Kasumi-1 (cell line): ENCODE measurements at places on chromosomes 11 and 22.

GRCh38 chr11:67300756-67301312, 2.5 kb upstream of the SSH3 start:
- no peak for DNase-seq

DNA sequence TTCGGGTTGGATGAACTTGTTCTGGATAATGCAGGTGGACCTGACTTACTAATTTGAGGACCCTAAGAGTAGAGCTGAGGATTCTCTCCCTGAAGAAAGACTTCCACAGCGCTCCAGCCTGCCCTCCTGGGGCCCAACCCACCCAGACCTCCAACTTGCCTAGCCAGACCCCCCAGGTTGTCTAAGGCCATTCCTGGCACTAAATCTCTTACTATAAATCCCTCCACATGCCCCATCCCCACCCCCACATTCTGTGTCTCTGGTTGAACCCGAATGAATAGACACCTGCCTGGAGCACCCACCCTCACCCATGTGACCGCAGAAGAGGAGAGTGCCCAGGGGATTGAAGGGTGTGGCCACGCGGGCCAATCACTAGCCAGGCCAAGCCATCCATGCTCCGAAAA, 1480.0 kb downstream of the TBC1D22A start:
- DNase-seq = no peak

DNA sequence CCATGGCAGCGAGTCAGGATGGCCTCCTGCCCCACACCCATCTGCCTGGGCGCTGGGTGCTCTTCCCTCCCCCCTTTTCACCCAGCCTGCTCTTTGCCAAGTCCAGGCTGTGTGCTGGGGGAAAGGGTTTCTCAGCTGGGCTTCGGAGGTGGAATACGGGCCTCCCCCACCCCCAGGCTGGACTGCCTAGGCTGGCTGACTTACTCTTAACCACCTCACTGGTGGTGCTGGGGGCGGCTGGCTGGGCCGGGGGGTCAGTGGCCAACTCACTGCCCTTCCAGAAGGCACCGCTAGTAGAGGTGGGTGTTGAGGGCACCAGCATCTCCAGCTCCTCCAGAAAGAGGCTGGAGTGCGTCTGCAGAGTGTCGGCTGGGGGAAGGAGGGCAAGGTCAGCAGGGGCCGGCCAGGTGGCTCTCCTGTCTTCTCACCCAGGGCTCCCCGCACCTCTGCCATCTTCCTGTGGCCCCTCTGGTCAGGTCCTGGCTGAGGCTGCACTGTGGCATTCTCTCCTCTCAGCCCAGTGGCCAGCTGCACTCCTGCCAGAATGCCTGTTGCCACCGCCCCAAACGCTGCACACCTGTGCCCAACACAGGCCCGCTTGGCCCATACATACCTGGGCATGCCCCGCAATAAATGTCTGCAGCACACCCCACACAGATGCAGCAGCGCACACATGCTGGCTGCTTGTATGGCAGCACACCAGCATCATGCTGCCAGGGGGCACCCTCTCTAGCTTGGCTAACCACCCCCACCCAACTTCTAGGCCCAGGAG, 9.7 kb downstream of the PITPNM1 start:
- DNase-seq = no peak

- DNase-seq = no peak
Measured at GRCh38 chr11:126733685-126734084, 266.9 kb downstream of the KIRREL3 start.

- no peak for DNase-seq
Measured at GRCh38 chr11:74984730-74985129, 4.0 kb upstream of the NEU3 start.

DNA sequence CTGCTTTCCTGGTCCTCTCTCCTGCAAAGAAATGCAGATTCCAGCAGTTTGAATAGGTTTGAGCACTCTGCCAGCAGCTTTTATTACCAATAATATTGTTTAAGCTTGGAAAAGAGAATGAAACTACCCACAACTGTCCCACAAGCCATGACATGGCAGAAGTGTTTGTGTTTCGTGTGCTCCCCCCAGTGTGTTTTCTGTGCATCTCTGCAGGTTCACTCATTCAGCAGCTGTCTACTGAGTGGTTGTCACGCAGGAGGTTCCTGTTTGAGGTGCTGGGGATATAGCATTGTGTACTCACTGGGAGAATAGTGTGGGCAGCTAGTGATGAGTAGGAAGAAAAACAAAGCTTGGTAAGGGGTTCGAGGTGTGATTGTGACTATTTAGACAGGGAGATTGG, 55.3 kb upstream of the SUSD2 start:
- no peak for DNase-seq
